HT1080 (cell line): ENCODE measurements at places on chromosomes 2 and 18.

DNA sequence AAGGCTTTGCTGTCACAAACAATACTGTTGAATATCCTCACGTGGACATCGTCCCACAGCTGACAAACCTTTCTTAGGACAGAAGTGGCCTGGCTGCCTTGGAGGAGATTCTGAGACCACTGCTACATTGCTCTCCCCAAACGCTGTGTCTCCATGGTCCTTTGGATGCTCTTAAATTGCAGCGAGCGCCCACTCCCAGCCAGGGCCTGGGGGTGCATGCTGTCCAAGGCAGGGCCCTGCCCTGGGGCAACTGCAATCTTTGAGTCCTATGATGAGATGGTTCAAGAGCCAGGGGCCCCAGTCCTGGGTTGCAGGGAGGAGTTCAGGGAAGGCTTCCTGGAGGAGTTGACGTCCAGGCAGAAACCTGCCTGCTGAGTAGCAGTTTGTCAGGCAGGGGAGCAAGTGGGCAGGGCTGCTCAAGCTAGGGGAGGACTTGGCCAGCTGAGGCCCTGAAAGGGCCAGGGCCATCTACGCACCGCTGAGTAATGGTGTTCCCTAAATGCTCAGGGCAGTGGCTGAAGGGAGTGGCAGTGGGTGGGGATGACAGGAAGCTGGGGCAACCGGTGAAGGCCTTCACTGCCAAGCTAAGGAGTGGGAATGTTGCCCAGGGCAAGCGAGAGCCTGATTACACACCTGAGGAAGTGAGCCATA lies 10.8 kb upstream of the SDC1 start:
- DNase-seq: peak; percentile 47

DNA sequence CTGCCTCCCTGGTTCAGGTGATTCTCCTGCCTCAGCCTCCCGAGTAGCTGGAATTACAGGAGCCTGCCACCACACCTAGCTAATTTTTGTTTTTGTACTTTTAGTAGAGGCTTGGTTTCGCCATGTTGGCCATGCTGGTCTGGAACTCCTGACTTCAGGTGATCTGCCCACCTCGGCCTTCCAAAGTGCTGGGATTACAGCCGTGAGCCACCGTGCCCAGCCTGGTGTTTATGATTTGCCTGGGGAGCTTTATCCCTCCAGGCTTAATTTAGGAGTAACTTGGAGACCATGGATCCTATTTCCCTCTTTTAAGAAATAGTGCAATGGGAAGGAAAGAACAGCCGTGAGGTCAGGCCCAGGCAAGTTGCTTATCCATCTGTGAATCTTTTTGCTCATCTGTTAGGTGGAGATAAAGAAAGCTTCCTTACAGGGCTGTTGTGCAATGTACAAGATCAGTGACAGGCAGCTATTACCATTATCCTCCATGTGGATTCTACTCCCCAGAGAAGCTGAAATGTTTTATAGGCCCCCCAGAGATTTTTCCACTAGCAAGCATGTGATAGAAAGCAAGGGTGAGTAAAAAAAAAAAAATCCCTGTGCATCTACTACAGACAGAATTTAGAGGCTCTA lies 104.9 kb upstream of the MGAT5 start:
- DNase-seq: no peak

DNA sequence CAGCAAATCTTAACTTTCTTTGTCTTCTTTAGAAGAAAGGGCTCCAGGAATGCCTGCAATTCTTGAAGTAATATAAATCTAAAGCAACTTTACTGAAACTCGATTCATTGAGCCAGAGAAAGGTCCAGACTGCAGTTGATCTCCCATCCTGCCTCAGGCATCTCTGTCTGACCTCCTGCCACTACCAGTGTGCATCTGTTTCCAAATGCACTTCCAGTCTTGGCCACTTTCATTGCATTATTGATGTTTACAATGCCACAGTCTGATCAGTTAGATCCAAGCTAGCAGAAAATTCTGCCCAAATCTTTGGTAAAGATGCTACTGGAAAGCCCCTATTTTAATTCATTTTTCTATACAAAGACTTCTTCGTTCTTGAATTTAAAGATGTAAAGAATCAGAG lies 158.0 kb downstream of the RAPGEF4 start:
- DNase-seq: no peak

DNA sequence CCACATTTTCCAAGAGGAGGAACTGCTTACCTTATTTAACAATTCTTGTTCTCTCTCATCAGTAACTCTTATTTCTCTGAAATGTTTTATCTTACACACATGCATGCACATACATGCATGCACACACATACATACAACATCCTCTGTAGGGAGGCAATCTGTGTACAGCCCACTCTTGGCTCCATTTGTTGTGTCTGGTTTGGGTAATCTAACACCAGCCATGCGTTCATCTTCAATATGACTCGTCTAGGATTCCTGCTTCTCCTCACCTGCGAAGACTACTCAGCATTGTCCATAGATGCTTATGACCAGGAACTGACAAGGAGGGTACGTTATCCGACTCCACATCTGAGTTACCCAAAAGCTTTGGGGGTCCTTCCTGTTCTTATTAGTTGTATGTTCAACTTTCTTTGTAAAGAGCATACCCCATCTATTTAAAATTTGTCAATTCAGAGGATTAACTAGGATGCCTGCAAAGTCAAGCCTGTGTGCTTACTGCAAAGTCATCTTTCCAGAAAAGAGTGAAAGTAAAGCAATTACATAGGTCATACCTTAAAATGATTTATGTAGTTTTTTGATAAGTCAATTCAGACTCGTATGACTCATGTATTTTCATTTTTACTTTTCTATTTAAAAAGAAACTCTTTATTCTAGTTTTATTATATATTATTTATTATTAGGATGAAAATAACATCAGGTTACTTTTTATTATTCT lies 18.2 kb downstream of the LYPD6B start:
- no peak for DNase-seq

- DNase-seq: no peak
Observed at GRCh38 chr2:181095486-181095885, 115.1 kb downstream of the UBE2E3 start.

DNA sequence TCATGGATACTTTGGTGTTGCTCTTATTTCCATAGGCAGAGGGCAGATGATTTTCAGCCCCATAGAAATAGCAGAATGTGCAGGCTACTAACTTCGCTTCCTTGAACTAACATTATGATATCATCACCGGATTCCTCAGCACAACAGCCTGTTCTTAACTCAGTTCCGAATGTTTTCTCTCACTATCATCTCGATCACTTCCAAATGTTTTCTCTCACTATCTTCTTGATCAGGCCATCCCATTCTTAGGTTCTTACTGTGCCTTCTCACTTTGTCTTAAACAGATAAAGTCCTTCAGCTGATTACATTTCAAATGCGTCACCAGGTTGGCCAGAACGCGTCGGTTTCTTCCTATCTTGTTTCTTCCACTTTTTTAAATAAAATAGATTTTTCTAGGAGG lies 11.4 kb upstream of the MBD2 start:
- DNase-seq: no peak

- no peak for DNase-seq
Observed at GRCh38 chr18:48136827-48137373, 206.4 kb upstream of the SMAD2 start.

GRCh38 chr2:42089340-42089925 lies 41.6 kb downstream of the PKDCC start:
- peak; percentile 66 for DNase-seq

- peak; percentile 83 for DNase-seq
Observed at GRCh38 chr18:68427951-68428401, 286.9 kb downstream of the TMX3 start.

- DNase-seq: peak; percentile 59
Observed at GRCh38 chr2:130864830-130865800, 28.4 kb downstream of the ARHGEF4 start.

DNA sequence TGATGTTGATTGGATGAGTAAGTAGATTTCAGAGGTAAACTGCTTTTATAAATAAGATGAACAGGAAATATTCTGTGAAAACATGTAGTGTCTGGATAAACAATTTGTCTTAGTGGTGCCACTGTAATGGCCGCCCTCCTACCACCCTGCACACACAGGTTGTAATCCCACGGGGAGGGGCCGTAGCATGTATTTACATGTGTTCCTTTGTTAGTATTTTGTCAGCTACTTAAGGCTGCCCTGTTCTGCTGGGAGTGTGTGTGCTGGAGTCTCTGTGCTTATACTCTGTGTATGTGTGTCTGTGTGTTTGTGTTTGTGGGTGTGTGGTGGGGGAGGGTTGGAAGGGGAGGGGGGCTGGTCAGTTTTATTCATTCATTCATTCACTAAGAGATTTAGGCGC lies 5.1 kb downstream of the TSHZ1 start:
- no peak for DNase-seq

GRCh38 chr2:106020032-106020431 lies 174.1 kb downstream of the UXS1 start:
- no peak for DNase-seq

DNA sequence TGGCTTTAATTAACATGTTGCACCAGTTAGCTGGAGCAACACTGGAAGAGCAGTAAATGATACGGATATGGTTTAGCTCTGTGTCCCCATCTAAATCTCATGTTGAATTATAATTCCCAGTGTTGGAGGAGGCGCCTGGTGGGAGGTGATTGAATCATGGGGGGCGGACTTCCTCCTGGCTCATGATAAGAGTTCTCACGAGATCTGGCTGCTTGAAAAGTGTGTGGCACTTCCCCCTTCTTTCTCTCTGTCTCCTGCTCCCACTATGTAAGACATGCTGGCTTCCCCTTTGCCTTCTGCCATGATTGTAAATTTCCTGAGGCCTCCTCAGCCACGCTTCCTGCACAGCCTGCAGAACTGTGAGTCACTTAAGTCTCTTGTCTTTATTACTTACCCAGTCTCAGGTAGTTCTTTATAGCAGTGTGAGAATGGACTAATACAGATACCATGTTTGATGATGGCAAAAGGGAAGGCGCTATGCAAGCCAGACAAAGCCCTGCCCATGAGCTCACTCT lies 963.6 kb downstream of the SOCS6 start:
- peak; percentile 11 for DNase-seq

- DNase-seq: no peak
Observed at GRCh38 chr2:127535422-127535901, at the start of gene MYO7B. TSS of gene MYO7B (plus strand) at chr2:127535683. CDS start at chr2:127559723, 24,040 bp downstream.

GRCh38 chr2:223787358-223787757 lies 50.0 kb downstream of the AP1S3 start:
- DNase-seq: no peak

GRCh38 chr2:205428811-205429210 lies 253.5 kb upstream of the NRP2 start:
- DNase-seq: no peak

DNA sequence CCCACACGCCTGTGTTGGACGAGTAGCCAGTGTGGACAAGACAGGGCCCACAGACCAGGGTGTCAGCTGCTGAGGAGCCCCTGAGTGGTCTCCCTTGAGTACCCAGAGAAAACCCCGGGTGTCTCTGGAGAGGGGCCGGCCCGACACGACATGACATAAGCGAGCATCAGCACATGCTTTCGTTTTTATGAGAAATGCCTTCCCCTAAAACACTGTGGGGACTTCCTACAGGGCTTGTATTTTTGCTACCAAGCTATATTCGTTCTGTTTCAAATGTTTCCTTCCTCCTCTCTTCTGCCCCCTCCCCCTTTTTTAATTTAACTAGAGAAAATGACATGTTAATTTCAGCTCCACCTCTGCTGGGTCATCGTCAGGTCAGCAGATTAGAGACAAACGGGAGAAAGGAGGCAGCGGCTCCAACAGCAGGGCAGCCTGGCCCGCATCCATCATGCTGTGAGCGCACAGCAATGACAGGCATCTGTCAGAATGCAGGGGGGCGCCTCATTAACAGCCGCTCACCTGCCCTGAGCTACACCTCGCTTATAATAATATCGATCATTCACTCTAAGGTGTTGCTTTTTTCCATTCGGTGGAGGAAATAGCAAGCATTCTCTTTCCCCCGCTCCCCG lies 286.2 kb downstream of the ZNF516 start:
- DNase-seq: no peak

- DNase-seq: no peak
Observed at GRCh38 chr2:239287461-239287860, 113.4 kb downstream of the HDAC4 start.

DNA sequence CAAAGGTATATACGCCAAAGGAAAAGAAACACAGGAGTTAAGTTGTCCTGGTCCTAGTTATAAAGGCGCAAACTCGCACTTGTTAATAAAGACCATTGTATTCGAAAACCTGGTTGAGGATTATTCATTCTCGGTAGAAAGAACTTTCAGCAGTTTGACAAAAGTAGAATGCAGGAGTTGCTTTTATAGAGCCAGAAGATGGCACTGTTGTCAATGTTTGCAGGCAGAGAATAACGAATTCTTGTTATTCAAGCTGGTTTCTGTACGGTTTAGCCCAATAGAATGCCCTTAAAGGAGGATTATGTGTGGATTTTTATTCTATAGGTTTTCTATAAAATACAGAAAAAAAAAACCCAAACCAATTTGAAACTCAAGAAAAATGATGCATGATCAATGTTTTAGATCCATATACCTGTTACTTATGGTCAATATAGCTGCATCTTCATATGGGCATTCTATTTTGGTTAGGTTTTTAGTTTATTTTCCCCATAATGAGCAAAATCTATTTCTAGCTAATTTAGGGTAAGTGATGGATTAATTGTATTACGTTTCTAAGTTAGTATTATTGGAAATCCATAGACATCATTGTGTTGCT lies 510.3 kb downstream of the PLCL1 start:
- peak; percentile 45 for DNase-seq

- DNase-seq: no peak
Observed at GRCh38 chr2:101790857-101791256, 93.3 kb downstream of the MAP4K4 start.

GRCh38 chr2:191050640-191050987 lies 36.6 kb upstream of the STAT1 start:
- DNase-seq: no peak

DNA sequence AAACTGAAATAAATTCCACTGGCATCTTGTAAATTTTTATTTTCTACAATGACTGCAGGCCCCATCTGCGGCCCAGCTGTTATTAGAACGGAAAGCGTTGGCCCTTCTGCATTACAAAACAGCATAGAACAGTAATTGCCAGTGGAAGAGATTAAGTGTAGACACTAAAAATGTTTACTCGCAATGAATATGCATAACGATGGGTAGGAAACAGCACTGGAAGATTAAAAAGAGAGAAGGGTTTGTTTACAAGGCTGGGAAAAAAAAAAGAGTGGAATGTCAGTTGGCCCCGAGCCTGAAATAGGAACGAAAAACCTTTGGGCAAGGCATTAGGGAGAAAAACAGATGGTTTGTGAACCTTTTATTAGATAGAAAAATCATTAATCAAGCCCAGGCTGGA lies 275.9 kb upstream of the TCF4 start:
- DNase-seq: no peak

DNA sequence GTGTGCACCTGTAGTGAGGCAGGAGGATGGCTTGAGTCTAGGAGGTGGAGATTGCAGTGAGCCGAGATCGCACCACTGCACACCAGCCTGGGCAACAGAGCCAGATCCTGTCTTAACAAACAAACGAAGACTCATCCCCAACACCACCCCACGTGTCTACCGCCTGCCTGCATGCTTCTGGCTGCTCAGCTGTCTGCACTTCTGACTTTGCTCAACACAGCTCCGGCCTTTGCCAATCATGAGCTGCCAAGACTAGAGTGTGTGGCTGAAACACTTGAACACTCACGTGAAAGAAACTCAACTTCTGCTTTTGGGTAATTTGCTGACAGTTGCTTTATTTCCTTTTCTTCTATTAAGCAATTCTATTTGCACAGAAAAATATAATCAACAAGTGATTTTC lies 32.1 kb upstream of the SP3 start:
- DNase-seq: no peak

GRCh38 chr2:162929571-162929970 lies 91.0 kb upstream of the KCNH7 start:
- no peak for DNase-seq
